ENCODE measurements at places on chromosomes 2 and 18.

DNA sequence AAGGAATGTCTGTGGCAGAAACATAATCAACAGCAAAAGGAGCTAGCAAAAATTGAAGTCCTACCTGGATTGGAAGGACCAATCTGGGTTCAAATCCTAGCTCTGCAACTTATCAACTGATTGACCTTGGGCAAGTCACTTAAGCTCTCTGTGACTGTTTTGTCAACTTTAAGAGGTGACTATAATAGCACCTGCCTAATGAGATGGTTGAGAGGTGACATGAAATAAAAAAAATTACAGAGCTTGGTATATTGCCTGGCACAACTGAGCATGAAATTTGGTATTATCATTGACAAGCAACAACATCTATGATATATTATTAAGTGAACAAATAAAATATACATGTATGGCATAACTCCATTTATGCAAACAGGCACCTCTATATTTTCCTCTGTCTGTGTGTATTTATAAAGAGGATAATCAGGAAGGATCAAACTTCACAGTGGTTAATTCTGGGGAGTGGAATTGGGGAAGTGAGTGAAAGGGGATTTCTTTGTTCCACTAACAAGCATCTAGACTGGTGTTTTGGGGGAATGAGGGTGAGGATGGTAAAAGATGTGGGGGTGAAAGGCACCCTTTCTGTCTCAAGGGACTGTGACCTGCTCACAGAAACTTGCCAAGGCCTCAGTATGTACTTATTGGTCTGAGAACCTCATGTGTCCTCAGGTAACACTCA lies 132.8 kb upstream of the SERTAD2 start:
- DNase-seq = no peak

GRCh38 chr18:10442551-10442971 lies 11.9 kb upstream of the APCDD1 start:
- DNase-seq = peak; percentile 46

DNA sequence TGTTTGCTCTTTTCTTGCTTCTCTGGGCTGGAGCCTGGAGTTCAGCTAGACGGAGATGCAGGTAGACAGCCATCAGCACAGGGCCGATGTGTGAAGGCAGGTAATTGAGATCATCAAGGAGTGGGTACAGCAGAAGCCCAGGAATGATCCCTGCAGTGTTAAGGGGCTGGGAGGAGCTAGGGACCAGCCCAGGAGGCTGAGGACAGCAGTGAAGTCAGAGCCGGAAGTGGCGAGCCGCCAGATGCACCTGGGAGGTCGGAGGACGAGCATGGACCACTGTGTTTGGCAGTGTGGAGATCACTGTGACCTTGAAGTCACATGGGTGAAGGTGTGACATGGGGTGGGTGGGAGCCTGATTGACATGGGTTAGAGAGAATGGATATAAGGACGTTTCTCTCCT lies 6.2 kb upstream of the ZNF236 start:
- DNase-seq = no peak

- DNase-seq = peak; percentile 40
These were observed 60.8 kb downstream of the EFEMP1 start for GRCh38 chr2:55862673-55863390.

GRCh38 chr2:70124983-70125480 lies 37.8 kb downstream of the PCBP1 start:
- peak; percentile 94 for DNase-seq
